ENCODE measurements at places on chromosomes 7 and 10.

DNA sequence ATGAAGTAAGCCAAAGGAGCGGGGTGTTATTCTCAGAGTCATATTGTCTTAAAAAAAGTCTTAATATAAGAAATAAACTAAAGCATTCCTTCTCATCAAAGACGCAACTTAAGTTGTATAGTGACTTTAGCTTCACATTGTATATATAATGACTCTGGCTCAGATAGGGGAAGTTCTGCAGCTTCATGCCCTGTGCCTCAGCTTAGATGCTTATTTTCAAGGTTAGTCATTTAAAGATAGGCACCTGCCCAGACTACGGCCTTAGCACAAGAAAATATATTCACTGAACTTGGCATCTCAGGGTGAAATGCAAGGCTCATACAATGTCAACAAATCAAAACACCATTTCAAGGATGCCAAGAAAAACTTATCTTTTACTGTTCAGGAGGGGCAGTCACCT is 52.8 kb upstream of the DNAJB12 start:
- DNase-seq, result no peak

GRCh38 chr7:152762056-152762455 is 2.5 kb downstream of the ACTR3B start:
- DNase-seq, result no peak

DNA sequence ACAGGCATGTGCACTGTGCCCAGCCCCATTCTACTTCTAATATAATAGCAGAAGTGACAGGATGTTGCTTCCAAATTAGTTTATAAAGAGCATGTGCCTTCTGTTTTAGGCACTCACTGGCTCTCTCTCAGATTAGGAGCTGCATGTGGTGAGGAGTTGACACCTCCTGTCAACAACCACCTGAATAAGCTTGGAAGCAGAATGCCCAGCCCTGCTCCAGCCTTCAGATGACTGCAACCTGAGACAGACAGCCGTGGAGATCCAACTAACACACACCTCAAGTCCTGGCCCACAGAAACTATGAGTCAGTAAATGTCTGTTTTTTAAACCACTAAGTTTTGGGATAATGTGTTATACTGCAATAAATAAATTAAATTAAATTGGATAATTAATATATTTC is 54.5 kb downstream of the PARD3 start:
- DNase-seq, result no peak

- DNase-seq, result no peak
Observed at GRCh38 chr7:117347480-117347879, 24.6 kb upstream of the WNT2 start.

DNA sequence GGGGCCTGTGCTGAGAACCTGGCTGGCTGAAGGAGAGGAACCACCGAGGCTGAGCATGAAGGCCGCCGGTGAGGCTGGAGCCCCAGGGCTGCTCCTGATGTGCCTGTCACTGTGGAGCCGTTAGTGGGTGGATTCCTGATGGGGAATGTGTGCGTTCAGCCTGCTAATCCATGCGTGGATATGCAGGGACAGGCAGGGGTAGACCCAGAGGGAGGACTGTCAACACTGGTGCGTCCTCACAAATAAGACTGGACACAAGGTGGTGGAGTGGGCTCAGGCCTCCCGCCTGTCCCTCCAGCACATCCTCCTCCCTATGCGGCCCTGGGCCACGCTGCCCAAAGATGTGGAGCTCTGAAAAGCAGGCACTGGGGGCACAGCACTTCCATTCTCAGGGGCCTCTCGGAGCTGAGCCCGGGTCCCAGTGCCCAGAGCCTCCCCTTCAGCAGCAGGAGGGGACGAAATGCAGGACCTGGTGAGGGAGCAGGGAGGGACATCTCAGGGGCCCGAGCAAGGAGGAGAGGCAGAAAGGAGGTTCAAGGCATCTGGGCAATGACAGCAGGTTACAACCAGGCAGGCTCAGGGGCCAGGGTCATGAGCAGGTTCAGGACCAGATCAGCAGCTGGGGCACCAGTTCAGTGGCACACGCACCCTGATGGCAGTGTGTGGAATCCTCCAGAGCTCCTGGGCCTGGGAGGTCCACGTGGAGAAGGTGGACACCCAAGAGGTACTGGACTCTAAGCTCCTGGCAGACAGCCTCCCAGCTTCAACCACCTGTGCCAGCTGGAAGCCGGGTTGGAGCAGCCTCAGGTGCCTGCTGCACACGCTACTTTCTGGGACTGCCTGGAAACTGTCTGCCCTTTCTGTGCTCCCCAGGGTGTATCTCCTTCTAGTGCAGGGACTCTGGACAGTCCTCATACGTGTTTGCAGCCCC is 33.5 kb upstream of the ANTXRL start:
- DNase-seq, result no peak

DNA sequence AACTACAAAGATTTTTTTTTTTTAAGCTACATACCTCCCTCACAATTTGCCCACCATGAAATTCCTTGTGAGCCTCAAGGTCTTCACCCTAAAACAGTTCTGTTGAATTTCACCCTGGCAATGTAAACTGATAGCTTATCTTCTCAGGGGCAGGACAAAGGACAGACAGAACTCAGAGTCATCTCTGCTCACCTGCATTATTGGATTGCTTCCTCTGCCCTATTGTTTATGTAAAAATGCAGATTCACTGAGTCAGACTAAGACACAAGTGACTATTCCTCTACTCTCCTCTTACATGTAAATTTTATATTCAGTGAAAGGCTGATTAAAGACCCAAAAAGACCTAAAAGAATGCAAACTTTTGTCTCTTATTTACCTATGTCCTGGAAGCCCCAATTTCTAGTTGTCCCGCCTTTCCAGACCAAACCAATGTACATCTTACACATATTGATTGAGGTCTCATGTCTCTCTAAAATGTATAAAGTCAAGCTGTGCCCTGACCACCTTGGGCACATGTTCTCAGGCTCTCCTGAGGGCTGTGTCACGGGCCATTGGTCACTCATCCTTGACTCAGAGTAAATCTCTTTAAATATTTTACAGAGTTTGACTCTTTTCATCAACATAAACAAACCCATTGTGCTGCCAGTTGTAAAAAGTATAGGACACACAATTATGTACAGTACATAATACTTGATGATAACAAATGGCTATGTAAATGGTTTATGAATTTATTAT is 440.2 kb downstream of the HTR7 start:
- no peak for DNase-seq

- no peak for DNase-seq
Observed at GRCh38 chr10:129934196-129934925, 29.7 kb downstream of the EBF3 start.

DNA sequence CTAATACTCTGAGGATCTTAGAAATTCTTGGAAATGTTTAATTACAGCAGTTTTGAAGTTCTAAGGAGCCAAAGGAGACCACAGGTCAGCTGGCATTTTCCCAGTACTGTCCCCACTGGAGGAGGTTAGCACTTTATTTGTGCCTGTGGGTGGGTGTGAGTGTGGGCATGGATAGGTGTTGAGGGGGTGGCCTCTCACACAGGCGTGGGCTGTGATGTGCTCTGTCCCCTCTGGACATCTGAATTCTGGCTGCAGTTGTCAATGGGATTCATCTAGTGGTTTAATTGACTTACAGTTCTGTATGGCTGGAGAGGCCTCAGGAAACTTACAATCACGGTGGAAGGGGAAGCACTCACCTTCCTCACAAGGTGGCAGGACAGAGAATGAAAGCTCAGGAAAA is 135.4 kb upstream of the NAMPT start:
- no peak for DNase-seq

GRCh38 chr10:72062382-72062781 is 26.0 kb downstream of the SPOCK2 start:
- no peak for DNase-seq

Measured in NK-92 treated with Interleukin-12 subunit alpha and Interleukin-12 subunit beta, amount 100 ng/mL, for 24 hours (cell line).